GM13977 (cell line): ENCODE measurements at places on chromosomes 16 and 17.

GRCh38 chr17:44008205-44008909, 3.9 kb downstream of the NAGS start:
- DNase-seq = no peak

- no peak for DNase-seq
Measured at GRCh38 chr16:28098171-28098958, 34.9 kb upstream of the GSG1L start.

- no peak for DNase-seq
Measured at GRCh38 chr16:86452451-86452850, 57.9 kb upstream of the FOXF1 start.

DNA sequence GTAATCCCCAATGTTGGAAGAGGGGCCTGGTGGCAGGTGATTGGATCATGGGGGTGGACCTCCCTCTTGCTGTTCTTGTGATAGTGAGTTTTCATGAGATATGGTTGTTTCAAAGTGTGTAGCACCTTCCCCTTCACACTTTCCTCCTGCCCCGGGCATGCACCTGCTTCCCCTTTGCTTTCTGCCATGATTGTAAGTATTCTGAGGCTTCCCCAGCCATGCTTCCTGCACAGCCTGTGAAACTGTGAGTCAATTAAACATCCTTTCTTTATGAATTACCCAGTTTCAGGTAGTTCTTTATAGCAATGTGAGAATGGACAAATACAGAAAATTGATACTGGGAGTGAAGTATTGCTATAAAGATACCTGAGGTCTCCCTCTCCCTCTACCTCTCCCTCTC, 29.4 kb downstream of the RNF112 start:
- DNase-seq = no peak

DNA sequence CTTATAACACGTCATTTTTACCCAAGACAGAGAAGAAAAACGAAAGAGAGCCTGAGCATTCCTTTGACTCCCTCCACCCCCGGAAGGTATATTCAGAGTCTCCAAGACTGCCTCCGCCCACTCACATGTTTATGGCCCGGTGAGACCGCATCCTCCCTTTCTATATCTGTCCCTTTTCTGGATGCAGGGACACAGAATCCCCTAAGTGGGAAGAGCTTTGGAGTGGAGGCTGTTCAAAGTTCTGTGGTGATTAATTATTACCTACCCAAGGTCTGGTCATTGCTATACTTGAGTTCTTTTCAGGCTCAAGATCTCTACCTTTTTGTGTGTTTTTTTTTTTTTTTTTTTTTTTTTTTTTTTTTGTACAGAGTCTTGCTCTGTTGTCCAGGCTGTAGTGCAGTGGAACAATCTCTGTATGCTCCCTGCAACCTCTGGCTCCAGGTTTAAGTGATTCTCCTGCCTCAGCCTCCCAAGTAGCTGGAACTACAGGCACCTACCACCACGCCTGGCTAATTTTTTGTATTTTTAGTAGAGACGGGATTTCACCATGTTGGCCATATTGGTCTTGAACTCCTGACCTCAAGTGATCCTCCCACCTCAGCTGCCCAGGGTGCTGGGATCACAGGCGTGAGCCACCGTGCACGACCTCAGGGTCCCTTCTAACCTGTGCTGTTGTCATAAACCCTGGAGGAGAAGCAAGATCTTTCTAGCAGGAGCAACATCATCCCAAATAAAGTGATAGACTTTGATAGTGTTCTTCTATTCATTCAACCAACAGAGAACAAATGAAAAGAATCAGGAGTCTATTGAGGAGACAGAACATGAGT, 407.1 kb downstream of the WWOX start:
- no peak for DNase-seq

GRCh38 chr16:77657016-77657415, 65.3 kb upstream of the NUDT7 start:
- DNase-seq = no peak

DNA sequence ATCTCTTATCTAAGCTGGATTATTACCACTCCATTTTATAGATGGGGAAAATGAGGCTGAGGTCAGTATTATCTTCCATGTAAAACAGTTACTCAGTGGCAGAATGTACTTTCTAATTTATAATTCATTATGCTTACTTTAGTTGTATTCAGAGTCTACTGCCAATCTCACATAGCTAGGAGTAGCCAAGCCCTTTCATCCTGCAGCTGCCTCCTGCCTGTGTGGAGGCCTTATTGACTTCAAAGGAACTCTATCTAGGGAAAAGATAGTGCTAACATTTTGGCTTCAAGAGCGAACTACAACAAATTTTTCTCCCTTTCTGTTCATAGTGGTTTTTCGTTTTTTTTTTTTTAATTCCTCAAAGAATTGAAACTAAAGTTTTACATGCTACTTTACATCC, 12.9 kb downstream of the RPGRIP1L start:
- DNase-seq = no peak

DNA sequence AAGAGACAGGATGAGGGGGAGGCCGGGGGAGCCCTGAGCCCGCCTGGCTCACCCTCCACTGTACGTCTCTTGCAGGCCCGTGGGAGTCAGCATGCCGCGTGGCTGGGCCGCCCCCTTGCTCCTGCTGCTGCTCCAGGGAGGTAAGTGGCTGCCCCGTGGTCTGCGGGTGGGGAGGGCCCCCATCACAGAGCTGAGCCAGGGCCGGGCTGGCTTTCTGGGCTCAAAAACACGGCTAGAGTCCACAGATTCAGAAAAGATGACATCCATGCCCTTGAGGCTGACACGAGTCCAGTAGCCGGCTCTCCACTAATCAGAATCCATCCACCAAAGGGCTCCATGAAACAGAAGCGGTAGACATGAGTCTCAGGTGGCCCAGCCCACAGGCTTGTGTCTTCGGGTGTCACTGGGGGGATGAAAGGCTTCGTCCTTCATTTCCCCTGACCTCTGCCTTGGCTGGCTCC, 28.0 kb downstream of the IL21R start:
- no peak for DNase-seq

DNA sequence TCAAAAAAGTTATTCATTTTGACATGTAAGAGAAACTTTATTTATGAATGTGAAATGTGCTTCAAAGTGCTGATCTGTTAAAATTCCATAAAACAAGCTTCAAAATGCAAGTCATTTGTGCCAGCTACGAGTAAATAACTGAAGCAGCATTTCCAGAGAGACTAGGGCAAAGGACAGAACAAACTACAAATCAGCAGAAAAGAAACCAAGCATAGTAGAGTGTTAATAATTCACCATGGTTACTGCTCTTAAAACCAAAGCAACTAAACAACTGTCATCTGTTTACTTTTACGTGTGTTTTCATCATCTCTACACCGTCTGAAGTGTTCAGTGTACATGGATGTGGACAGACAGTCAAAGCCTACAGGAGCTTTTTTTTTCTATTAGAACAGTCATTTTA, 1.6 kb upstream of the ASPA start:
- no peak for DNase-seq

GRCh38 chr17:77793971-77794235, 164.6 kb upstream of the TNRC6C start:
- DNase-seq = no peak

DNA sequence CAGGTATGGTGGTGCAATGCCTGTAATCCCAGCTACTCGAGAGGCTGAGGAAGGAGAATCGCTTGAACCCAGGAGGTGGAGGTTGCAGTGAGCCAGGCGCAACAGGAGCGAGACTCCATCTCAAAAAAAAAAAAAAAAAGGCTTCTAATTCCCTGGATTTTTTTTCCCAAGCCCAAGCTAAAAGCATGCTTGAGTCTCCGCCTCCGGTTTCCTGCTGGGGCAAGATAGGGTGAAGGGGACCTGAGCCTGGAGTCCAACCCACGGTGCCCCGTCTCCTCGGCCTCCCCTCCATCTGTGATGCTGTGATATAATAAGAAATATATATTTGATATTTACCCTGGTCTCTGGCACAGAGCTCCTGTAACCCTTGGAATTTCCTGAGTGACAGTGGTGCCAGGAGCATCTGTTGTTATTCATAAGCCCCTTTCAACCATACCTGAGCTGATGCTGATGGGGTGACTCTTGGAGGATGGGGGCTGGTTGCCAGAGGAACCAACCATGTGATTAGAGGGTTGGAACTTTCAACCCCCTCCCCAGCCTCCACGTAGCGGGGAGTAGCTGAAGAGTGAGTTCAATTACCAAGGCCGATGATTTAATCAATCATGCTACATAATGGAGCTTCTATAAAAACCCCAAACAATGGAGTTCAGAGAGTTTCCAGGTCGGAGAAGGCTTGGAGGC, 12.8 kb upstream of the TNK1 start:
- no peak for DNase-seq

DNA sequence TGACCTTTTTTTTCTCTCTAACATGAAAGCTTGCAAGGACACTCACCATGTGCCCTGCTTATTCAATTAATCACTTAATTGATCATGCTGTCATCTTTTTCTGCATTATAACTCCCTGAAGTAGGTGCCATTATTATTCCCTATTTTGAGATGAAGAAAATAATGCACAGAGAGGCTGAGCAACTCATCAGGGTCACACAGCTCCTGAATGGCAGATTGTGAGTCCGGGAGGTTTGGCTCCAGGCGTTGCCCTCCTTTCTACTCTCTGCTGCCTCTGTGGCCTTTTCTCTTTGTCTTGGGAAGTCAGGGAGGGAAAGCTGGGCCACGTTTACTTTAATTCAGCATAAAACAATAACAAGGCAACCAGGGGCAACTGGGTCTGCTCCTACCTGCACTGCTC, 17.2 kb upstream of the N4BP1 start:
- no peak for DNase-seq

DNA sequence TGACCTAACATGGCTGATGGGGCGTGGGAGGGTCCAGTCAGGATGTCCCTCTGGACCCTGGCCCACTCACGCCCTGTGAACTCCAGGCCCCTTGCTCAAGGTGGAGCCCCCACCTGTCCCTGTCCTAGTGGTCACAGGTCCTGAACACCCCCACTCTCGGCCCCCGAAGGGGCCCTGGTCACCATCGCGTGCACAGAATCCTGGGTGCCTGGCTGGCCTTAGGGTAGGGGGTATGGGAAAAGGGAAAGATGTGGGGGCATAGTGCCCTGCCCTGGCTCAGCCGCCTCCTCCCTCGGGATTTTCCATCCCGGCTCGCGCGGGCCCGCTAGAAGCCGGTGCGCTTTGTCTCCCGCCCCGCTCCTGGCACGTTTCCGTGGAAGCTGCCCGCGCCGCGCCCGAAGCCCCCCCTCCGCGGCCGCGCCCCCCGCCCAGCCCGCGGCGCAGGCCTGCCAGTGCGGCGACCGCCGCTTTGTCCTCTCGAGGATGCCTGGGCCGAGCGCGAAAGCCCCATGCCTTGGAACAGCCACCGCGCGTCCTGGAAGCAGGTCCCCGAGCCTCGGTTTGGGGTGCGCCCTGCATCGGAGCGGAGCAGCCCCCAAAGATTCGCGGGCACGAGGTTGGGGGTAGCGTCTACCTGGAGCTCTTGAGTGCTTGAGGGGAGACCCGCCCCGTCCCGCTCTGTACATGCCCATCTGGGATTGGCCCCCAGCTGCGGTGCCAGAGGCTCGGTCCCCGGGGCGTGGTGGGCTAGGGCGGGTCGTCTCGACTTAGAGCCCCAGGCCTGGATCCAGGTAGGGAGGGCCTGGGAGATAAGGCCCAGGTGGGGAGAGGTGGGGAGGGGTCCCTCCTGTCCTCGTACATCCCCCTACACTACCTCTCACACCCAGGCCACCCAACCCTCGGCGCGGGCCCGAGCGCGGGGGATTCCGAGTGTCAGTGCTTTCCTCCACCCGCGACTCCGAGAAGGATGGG, 1.3 kb downstream of the SMPD3 start:
- DNase-seq = no peak

GRCh38 chr16:75394941-75395340, 38.4 kb downstream of the CFDP1 start:
- no peak for DNase-seq

DNA sequence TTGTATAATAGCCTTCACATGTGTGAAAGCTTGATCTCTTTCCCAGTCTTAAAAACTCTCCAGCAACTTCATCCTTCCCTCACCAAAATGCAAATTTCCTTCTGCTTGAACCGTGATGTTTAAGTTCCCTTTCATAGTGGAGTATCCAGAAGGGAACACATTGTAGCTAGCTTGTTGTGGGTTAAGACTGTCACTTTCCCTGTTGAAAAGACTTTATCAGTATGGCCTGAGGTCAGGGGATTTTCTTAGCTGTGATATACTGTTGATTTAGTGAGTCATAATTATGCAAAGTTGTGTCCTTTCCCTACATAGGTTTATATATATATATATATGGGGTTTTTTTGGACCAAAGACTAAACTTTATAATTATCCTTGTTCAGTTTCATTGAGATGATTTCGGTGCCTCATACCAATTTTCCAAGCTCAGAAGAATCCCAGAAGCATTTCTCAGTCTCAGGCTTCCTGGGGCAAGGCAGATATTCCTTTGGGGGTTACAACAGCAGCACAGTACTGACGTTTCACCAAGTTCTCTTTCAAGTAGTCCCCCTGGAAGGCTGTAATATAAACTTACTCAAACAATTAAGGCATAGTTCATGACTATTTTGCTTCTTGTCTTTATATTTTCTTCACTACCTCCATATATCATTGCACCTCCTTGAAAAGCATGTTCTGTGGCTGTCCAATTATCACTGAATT, 35.7 kb downstream of the ESRP2 start:
- DNase-seq = peak; percentile 28
